ENCODE measurements at places on chromosomes 4 and X.

GRCh38 chrX:12403474-12404082, 265.3 kb downstream of the FRMPD4 start:
- DNase-seq: no peak

DNA sequence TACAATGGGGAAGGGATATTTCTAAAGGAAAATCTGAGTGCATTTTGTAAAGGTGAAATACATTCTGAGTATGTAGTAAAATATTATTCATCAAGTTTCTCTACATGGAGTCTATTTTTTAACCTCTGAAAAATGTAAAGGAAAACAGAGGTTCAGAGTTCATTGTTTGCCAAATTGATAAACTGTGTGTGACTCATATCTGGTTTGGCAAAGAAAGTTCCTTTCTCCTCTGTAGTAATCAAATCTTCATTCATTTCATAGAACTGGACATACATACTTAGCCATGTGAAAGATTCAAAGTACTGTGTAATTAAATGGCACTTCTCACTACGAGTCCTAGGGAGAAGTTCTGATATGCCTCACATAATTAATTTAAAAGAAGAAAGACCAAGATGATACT, 61.6 kb downstream of the HPGD start:
- DNase-seq: no peak

- no peak for DNase-seq
These were observed 76.7 kb downstream of the IRF2 start for GRCh38 chr4:184397516-184398163.

DNA sequence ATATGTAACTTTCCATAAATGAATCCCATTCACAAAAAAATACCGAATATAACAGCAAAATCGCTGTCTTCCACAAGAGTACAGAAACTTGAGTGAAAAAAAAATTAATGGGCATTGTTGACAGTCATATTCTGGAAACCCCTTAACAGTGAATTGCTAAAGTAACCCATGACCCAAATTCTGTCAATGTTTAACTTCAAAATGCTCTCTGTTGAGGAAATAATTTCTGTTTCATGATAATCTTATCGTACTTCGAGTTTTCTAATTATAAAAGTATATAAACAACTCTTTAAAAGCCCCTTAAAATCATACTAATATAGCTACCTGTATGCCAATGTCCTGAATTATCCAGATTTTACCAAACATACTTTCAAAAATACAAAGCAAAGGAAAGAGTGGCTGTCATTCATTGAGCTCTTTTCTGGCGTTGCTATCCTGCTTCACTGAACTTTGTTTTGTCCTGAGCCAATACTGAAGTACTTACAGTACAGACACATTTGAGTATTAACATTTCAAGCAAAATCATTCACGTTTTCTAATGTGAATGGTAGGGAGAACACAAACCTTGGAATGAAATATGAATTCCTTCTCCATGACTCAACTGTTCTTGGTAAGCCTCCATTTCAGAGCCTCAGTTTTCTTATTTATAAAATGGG, 2.4 kb downstream of the XAGE3 start:
- no peak for DNase-seq

- DNase-seq: no peak
These were observed 4.6 kb upstream of the CNKSR2 start for GRCh38 chrX:21369613-21370012.

DNA sequence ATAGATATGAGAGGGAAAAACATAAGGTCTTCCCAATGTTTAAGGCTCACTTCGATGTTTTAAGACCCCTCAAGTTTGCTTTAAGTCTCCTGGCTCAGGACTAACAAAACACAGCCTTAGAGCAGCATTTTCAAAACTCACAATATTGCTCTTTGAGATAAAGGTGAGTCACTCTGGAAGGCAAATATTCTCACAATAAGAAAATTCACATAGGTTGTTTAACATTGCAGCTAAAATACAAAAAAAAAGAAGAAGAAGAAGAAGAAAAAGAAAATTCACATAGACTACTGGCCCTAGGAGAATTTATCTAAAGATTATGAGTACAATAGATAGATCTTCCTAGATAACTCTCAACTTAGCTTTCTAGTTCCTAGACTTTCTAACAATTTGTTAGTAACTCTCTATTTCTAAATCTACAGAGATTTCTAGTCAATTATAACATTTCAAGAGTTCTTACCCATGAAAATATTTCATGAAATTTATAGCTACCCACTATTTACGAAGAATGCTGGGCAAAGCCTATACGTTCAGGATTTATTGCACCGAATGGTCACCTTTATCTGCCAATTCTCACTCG, 267.0 kb downstream of the CHIC1 start:
- DNase-seq: no peak
